ENCODE measurements at places on chromosomes 2 and 18.

DNA sequence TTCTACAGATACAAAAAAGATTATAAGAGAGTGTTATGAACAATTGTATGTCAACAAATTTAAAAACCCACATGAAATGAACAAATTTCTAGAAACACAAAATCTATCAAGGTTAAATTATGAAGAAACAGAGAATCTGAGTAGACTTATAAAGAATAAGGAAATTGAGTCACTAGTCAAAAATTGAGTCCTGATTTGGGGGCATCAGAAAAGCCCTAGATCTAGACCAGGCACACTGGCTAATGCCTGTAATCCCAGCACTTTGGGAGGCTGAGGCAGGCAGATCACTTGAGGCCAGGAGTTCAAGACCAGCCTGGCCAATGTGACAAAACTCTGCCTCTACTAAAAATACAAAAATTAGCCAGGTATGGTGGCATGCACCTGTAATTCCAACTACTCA is 15.3 kb upstream of the SPR start:
- DNase-seq, result no peak

DNA sequence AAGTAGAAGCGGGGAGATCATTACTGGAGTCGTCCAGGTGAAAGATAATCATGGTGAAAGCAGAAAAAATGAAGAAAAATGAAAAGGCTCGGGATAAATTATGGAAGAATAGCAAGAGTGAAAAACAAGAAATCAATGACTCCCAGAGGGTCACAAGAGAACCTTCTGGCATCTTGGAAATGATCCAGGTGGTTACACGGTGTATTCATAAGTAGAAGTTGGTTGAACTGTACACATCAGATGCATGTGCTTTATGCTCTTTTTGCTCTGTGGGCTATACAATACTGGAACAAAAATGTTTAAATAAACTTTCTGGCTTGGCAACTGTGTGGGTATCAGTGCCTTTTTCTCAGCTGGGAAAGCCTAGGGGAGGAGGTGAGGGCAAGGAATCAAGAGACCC is 348.9 kb downstream of the RND3 start:
- DNase-seq, result no peak

- no peak for DNase-seq
Measured at GRCh38 chr2:29382486-29382885, 267.3 kb downstream of the CLIP4 start.

GRCh38 chr2:184849516-184849915 is 251.2 kb downstream of the ZNF804A start:
- no peak for DNase-seq

DNA sequence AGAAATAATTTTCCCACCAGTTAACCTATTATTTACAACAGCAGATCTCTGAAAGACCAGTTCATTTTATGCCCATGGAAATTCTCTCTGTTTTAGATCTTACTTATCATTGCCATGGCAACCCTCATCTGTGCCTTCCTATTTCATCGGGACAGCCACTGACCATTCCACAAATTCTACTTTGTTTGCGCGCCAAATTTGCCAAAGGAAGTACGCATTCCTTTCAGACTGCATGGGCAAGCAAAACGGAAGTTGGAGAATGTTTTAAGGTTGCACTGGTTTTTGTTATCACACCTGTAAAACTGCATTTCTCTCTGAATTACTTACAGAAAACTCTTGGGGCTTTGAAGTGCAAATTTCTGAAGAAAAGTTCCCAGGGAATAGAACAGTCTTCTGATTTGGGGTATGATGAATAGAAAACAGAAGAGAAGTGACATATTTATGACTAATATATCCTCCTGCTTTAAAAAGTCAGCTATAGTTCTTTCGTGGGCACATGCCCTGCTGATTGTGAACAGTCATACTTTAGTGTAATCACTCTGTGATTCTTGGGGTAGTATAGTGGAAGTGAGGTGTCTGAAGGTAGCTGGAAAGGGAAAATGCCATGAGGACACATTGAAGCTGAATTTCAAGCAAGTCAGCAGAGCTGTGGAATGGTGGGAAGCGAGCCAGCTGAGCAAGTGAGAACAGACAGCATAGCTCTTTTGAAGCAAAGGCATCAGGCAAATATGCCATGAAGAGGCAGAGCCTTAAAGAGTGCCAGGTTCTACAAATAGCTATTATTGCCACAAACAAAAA is 20.9 kb downstream of the NETO1 start:
- DNase-seq, result no peak

DNA sequence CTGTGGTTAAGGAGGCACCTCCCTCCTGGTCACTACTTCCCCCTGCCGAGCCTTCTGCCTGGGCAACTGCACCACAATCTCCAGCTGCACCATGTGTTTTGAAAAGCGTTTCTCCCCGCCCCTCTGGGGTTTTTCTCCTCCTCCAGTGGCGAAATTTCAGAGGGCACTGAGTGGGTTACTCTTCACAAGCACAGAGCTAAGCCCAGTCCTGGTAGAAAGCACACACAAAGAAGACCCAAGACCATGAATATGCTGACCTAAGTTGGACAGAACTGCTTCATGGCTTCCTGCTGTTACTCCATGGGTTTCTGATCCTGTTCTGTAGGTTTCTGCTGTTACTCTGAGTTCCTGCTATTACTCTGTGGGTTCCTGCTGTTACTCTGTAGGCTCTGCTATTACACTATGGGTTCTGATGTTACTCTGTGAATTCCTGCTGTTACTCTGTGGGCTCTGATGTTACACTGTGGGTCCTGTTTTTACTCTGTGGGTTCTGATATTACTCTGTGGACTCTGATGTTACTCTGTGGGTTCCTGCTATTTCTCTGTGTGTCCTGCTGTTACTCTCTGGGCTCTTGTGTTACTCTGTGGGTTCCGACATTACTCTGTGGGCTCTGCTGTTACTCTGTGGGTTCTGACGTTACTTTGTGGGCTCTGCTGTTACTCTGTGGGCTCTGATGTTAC is 216.6 kb downstream of the RTP5 start:
- no peak for DNase-seq

DNA sequence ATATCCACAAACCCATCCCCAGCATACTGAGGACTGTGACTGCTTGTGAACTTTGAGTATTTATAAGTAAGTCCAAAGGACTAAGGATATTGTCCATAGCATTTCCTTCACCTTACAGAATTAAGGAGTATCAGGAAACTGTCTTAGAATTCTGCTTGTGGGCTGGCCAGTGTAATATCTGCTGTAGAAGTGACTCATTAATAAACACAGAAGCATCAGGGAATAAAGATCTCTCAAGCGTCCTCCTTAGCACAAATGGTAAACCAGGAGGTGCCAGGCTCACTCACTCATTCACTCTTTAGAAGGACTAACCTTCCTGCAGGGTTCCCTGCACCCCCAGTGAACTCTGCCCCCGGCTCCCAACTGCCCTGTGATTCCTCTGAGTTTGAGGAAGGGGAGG is 31.0 kb downstream of the CCDC68 start:
- DNase-seq, result no peak

GRCh38 chr2:26269571-26270158 is 24.9 kb downstream of the HADHB start:
- no peak for DNase-seq

GRCh38 chr2:151664520-151664919 is 69.8 kb downstream of the NEB start:
- DNase-seq, result no peak

- no peak for DNase-seq
Measured at GRCh38 chr2:239117831-239118230, 269.9 kb downstream of the TWIST2 start.

- no peak for DNase-seq
Measured at GRCh38 chr2:189486237-189486770, 45.0 kb downstream of the WDR75 start.

- DNase-seq, result no peak
Measured at GRCh38 chr18:5984245-5984644, 88.9 kb upstream of the TMEM200C start.

DNA sequence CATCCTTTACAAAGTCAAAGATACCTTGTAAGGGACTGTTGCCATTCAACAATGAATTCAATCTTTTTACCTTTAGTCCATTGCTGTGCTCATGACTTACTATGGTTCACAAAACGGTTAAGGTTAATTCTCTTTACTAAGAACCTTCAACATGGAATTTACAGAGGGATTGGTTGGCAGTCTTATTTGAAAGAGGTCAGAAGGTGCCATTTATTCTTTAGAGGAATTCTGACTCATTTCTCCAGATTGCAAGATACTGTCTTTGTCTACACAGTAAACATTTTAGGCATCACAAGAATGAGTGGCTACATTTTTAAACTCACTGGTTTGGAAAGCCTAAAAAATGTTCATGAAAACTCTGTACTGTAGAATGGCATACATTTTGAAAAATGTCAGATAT is 17.4 kb downstream of the KCNH7 start:
- DNase-seq, result no peak

- DNase-seq, result no peak
Measured at GRCh38 chr2:8885449-8886201, 48.2 kb upstream of the KIDINS220 start.

- DNase-seq, result no peak
Measured at GRCh38 chr2:156903335-156903734, 354.2 kb upstream of the GALNT5 start.

DNA sequence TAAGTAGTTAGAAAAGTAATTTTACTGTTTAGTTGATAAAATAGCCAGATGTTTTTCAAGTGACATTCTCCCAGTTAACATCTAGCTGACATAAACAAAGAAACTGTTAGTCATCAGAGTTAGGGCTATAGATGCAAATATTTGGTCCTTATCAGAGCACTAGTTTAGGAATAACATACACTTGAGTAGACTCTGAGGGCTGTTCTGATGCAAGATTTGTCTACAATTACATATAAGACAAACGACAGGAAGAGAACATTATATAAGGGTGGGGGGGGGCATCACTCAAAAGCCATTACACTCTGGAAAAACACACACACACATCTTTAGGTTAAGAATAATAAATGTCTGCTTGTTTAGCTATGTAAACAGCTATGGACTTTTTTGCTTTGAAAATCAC is 554.4 kb upstream of the LRRTM1 start:
- DNase-seq, result no peak

- no peak for DNase-seq
Measured at GRCh38 chr18:39313992-39314391, 1748.4 kb upstream of the CELF4 start.

- DNase-seq, result no peak
Measured at GRCh38 chr2:64950226-64951160, 38.7 kb upstream of the SLC1A4 start.

DNA sequence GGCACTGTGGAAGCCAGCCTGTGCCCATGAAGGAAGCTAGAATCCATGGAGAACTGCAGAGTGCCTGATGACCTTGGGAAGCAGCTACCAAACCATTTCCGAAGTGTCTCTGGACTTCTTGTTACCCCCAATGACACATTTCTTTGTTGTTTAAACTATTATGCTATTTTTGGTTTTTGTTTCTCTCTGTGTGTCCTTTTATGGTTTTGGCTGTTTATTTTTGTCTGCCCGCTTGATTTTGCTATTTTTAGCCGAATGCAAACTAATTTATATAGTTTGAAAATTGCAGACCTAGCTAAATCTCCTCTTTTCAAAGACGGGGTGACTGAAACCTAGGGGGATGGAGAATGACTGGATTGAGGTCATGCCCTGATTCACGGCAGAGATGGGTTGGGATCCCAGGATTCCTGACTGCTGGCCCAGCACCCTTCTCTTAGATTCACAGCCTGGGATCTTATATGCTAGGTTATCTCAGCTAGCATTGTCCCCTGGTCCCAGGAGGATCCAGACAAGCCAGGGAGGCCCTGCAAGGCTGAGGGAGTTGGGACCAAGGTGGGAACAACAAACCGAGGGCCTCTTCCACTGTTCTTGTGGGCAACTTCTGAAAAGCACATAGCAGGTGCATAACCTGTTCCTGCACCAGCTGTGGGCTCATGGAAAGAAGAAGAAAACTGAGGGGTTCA is 116.3 kb upstream of the HAAO start:
- DNase-seq, result no peak

GRCh38 chr2:110766291-110766690 is 33.9 kb downstream of the ACOXL start:
- no peak for DNase-seq

DNA sequence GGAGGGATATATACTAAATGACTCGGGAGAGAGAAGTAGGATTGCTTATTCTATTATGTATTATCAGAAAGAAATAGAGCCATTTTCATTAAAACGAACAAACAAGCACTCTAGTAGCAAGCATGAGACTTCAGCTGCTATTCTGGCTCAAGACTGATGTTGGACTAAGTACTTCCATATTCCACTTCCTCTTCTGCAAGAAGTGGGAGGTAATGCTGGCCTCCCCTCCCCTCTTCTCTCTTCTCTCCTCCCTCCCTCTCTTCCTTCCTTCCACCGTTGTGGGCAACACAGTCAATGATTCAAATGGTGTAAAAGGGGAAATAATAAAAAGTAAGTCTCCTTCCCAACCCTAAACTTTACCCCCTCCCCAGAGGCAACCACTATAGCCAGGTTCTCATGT is 62.6 kb downstream of the EMX1 start:
- DNase-seq, result no peak
